ENCODE measurements at places on chromosomes 12 and 14.

GRCh38 chr12:91914701-91915100 lies 230.9 kb downstream of the BTG1 start:
- DNase-seq = no peak

DNA sequence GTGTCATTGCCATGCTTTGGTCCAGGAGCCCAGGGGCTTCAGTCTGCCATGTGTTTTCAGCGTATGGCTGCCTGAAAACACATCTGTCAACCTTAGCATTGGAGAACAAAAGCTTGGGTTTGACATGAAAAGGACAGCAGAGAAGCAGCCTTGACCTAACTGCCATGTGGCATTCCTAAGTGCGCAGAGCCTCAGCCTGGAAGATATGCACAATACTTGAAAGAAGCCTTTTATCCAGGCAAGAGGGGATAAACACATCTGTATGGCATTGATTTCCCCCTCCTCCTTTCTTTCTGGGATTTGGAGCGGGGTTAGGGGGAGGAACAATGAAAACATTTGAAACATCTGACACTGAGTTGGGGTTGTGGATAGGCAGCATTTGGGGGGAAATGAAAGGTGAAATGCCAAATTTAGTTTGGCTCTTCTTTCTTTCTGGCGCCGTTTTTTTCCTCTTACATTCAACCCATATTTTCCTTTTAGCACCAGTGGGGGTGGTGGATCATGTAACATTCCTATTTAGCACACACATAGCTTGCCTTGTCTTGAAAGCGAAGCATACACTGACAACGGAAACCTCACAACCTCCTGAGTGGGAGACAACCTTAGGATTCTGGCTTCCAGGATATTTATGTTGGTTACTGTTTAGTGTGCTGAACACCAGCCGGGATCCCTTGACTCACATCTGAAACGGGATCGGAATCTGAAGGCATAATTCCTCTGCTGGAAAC lies 177.0 kb downstream of the C12orf75 start:
- DNase-seq = no peak

- no peak for DNase-seq
Observed at GRCh38 chr14:104794631-104794992, 936 bp downstream of the AKT1 start.

GRCh38 chr14:58677996-58678395 lies 40.2 kb downstream of the DACT1 start:
- DNase-seq = no peak

GRCh38 chr14:47167402-47167801 lies 508.0 kb downstream of the MDGA2 start:
- no peak for DNase-seq

DNA sequence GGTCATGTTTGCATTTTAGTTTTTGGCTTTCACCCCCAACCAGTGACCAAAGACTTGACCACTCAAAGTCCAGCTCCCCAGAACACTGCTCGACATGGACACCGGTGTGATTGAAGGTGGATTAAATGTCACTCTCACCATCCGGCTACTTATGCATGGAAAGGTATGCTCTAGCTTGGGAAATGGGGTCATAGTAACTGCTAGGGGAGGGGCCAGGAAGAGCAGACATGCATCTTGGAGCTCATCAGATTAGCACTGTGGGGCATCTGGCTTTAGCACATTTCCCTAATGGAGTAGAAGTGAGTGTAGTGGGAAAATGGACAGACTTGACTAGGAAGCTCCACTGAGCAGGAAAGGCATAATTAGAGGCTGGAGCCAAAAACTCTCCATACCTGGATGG lies 2.8 kb downstream of the PCBP2 start:
- DNase-seq = no peak

- DNase-seq = no peak
Observed at GRCh38 chr14:55889124-55889523, 229.1 kb upstream of the PELI2 start.

DNA sequence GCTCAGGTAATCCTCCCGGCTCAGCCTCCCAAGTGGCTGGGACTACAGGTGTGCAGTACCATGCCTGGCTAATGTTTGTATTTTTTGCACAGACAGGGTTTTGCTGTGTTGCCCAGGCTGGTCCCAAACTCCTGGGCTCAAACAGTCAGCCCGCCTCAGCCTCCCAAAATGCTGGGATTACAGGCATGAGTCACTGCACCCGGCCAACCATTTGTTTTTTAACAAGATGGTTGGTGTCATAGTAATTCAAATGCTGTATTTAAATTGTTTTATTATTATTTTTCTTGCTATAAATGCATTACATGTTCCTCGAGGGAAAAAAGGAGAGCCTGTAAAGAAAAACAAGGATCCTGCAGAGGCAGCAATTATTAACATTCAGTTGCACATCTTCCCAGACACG lies 83.9 kb downstream of the EP400 start:
- no peak for DNase-seq
